Heart left ventricle (tissue), 16 donors: ENCODE measurements at places on chromosomes 1 and 21. TPM values are rescaled to one million over a fixed set of nuclear protein-coding genes. Genes with fewer than 3 reads are reported as not detected.

GRCh38 chr1:232273011-232273410, 356.9 kb downstream of the SIPA1L2 start:
- no peak for DNase-seq

GRCh38 chr1:230010603-230011332, 56.3 kb upstream of the GALNT2 start:
- no peak for DNase-seq

C1orf141 gene
- polyA plus RNA-seq, result not detected

KDF1 gene
- 0.03 TPM for polyA plus RNA-seq

CLDN17 gene
- not detected for polyA plus RNA-seq

DNA sequence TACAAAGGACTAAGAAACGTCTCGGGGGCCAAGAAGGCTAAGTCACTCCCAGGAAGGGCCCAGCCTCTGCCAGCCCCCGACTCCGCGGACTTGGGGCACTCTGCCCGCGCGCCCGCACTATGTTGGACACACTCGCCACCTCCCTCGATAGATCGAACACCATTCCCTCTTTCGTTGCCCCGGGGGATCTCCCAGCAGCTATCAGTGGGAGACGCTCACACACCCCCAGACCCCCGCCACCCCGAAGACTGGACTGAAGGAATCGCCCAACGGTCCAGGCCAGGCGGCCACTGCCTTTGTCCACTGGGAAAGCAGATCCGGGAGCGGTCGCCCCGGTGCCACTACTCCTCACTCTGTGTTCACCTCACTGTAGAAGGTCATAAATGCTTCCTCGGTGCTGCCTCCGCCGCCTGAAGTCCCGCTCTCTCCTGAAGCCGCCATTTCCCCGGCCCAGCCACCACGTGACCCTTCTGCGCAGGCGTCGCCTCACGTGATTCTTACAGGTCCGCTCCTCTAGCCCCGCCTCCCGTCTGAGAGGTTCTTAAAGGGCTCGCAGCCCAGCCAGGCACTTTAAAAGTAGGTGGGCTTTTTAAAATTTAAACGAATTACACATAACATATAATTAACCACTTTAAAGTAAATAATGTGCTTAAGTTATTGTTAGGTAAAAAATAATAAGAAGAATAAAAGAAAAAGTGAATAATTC, at the start of gene DNAJC8:
Gene DNAJC8 (minus strand): TSS at position 472 of the 706 bp plus-strand sequence. CDS start 31 bp downstream, at position 441.
- DNase-seq, result peak; percentile 94
